ENCODE measurements at places on chromosomes 3 and 15. TPM values are rescaled to one million over a fixed set of nuclear protein-coding genes. Genes with fewer than 3 reads are reported as not detected.

GRCh38 chr3:175129126-175129525, 270.0 kb downstream of the NAALADL2 start:
- no peak overlapping the region for H3K27ac ChIP-seq
- no peaks in the 10 kb centered on the region for H3K4me1 ChIP-seq
- no peak overlapping the region for H3K4me3 ChIP-seq
- H3K36me3 ChIP-seq: no peaks in the 10 kb centered on the region
- no peak for DNase-seq

- no peaks in the 10 kb centered on the region for H3K36me3 ChIP-seq
- DNase-seq: no peak
- no peak overlapping the region for H3K27ac ChIP-seq
- no peaks in the 10 kb centered on the region for H3K27me3 ChIP-seq
- H3K4me1 ChIP-seq: no peaks in the 10 kb centered on the region
These were observed 318.7 kb downstream of the FOXP1 start for GRCh38 chr3:71264840-71265239.

Gene TBC1D21
- total RNA-seq: not detected

DNA sequence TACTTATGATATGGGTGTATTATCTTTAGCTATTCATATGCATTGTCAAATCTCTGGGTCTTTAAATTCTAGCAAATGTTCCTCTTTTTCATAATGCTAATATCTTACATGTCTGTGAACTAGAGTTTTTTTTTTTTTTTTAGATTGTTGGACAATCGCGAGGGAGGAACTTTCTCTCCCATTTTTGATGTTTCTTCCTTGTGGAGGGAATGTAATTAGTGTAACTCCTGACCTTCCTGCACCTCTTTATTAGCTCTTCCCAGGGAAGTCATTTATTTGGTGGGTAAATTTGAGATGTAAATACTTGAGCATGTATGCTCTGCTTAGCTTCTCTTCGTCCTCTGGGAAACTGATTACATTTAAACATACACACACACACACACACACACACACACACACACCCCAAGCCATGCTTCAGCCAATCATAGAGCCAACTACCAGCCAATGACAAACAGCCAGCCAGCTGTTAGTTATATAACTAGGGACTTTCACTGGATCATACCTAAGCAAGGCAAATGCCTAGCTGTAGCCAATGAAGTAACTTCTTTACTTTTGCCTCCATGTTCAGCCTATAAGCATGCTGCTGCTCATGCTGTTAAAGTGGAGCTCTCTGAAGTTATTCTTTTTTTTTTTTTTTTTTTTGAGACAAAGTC, 8.3 kb upstream of the USP8 start:
- no peaks in the 10 kb centered on the region for H3K36me3 ChIP-seq
- no peaks in the 10 kb centered on the region for H3K4me1 ChIP-seq
- DNase-seq: no peak
- H3K27ac ChIP-seq: no peak overlapping the region
- no peak overlapping the region for H3K4me3 ChIP-seq
- H3K27me3 ChIP-seq: no peaks in the 10 kb centered on the region

Gene UBL7
- 51.5 TPM for total RNA-seq

DNA sequence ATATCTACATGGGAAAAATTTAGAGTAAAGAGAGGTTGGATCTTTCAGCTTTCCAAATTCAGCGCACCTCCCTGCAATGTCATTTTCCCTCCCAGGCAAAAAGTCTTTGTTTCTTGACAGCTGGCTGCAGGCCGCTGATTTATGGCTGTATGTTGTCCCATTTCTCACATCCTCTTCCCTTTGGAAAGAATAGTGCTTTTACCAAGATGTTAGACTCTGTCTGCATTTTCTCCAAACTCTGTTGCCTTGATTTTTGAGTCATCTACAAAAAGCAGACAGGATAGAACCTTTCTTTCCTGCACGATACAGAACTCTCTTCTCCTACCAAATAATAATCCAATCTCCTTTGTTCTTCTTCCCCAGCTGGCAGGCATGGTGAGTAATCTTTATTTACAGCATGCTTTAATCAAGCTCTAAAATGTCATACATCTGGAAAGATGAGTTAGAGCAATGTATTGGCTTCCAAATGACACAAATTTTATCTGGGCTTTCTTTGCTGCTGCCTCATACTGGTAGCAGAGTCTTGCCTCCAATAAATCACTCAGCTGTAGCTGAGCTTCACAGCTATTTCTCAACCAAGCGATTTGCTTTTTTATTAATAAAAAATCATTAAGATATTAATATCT, 101.9 kb downstream of the PIK3R4 start:
- H3K4me3 ChIP-seq: no peak overlapping the region
- no peaks in the 10 kb centered on the region for H3K36me3 ChIP-seq
- peak; percentile 44 for DNase-seq
- H3K4me1 ChIP-seq: no peaks in the 10 kb centered on the region
- H3K27me3 ChIP-seq: no peaks in the 10 kb centered on the region

- H3K36me3 ChIP-seq: peaks cover 3% of the 10 kb centered on the region
- peaks cover 24% of the 10 kb centered on the region for H3K4me1 ChIP-seq
- no peak overlapping the region for H3K27ac ChIP-seq
- H3K27me3 ChIP-seq: no peaks in the 10 kb centered on the region
- no peak overlapping the region for H3K4me3 ChIP-seq
- no peak for DNase-seq
These were observed 11.0 kb downstream of the POMGNT2 start for GRCh38 chr3:43094851-43095250.

- no peaks in the 10 kb centered on the region for H3K36me3 ChIP-seq
- H3K4me3 ChIP-seq: no peak overlapping the region
- DNase-seq: no peak
- no peak overlapping the region for H3K27ac ChIP-seq
These were observed 121.5 kb downstream of the OXNAD1 start for GRCh38 chr3:16386561-16386960.

GRCh38 chr15:52078876-52079700, 33.5 kb downstream of the BCL2L10 start:
- no peak overlapping the region for H3K4me3 ChIP-seq
- no peaks in the 10 kb centered on the region for H3K36me3 ChIP-seq
- H3K27ac ChIP-seq: no peak overlapping the region
- H3K4me1 ChIP-seq: peaks cover 6% of the 10 kb centered on the region

Gene POLR2H
- total RNA-seq: 76.9 TPM

- H3K36me3 ChIP-seq: no peaks in the 10 kb centered on the region
- no peaks in the 10 kb centered on the region for H3K4me1 ChIP-seq
- no peaks in the 10 kb centered on the region for H3K27me3 ChIP-seq
- no peak overlapping the region for H3K27ac ChIP-seq
These were observed 117.8 kb upstream of the MNS1 start for GRCh38 chr15:56582785-56583184.
